Dorsolateral prefrontal cortex (tissue), 122 donors: ENCODE measurements at places on chromosomes 13 and 19.

DNA sequence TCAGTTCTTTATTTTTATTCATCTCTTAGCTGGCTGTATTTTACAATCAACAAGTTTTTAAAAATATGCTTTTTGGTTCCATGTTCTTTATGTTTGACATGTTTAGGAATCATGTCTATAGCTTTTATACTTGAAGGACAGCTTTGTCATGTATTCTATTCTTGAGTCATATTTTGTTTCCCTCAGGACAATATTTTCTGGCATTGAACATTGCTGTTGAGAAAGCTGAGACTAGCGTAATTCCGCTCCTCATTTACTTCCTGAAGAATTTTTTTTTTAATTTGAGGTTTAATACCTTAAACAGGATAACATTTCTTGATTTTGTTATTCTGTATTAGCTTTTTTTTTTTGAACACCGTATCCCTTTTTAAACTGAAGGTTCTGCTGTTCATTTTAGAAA lies 53.2 kb downstream of the RB1 start:
- DNase-seq = no peak

DNA sequence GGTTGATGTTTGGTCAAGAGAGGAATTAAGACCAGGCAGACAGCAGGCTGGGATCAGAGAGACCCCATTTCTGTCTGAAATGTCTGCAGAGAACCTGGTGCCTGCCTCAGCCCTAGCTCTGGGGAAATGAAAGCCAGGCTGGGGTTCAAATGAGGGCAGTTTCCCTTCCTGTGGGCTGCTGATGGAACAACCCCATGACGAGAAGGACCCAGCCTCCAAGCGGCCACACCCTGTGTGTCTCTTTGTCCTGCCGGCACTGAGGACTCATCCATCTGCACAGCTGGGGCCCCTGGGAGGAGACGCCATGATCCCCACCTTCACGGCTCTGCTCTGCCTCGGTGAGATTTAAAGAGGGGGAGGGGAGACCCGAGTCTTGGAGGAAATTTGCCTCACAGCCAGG lies at the start of gene LILRB4:
LILRB4 (plus strand) TSS at position 256 of the 400 bp plus-strand sequence; CDS start at position 305, 49 bp downstream.
- DNase-seq = peak; percentile 16

DNA sequence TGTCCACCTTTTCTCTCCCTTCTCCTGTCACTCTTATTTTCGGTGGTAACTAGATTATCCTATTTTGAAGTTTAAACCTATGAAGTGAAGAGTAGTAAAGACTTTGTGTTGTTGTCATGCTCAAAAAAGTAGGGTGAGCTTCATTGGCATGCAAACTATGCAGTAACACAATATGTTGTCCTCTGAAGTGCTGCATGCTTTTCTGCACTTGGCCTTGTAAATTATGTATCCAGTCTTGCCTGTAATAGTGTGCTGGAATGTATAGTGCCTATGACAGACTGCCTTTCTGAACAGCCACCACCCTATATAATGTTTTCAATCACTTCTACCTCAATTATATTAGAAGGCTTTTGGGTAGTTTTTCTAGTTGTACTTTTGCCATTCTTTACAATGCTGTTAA lies 1198.2 kb upstream of the PCDH20 start:
- no peak for DNase-seq

GRCh38 chr13:38733146-38733545 lies 46.3 kb downstream of the FREM2 start:
- no peak for DNase-seq

DNA sequence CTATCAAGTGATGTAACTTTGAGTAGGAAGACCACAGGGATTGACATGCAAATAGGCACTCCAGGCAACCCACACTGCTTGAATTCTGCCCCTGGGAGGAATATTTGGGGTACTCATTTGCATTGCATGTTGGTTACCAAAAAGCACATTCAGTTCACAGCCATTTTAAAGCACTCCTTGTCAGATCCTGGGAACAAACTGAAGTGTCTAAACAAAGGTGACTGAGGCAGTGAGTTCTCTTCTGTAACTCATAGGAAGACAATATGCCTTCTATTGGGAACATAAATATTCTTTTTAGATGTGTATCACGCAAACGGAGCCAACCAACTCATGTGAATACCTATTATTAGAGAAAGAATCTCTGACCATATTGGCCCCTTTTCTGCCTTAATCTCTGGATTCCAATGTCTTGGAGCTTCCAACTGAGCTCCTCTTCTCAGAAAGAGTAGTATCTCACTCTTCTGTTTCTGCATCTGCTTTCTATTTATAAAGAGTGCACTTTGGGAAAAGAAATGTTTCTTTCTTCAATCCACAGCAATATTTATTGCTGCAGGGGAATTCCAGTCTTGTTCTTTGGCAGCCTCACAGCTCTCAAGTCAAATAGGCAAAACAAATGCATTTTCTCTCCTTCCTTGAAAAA lies 125.7 kb upstream of the NBEA start:
- DNase-seq = no peak

- DNase-seq = no peak
Measured at GRCh38 chr19:55080121-55080967, 4.7 kb downstream of the EPS8L1 start.

GRCh38 chr19:21483589-21484170 lies 21.7 kb upstream of the ZNF429 start:
- DNase-seq = no peak

GRCh38 chr13:44153496-44153895 lies 220.1 kb upstream of the SERP2 start:
- no peak for DNase-seq

DNA sequence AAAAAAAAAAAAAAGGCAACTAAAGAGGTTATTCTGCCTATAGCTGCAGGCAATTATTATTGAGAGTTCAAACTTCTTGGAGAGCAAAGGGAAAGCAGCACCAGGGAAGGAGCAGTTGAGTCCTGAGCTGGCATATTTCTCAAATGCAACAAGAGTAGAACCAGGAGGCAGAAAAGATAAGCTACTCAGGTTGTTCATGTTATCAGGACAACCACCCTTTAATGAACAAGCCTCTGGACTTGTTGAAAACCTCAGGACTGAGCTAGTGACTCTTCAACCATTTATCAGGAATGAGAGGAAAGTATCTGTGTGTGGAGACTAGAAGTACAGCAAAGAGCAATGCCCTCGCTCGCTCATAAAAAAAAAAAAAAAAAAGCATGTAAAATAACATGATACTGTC lies 183.0 kb downstream of the KCTD12 start:
- DNase-seq = no peak

- no peak for DNase-seq
Measured at GRCh38 chr19:4284176-4284958, 5.3 kb downstream of the SHD start.

- DNase-seq = no peak
Measured at GRCh38 chr19:17025991-17026658, 485 bp downstream of the CPAMD8 start.

DNA sequence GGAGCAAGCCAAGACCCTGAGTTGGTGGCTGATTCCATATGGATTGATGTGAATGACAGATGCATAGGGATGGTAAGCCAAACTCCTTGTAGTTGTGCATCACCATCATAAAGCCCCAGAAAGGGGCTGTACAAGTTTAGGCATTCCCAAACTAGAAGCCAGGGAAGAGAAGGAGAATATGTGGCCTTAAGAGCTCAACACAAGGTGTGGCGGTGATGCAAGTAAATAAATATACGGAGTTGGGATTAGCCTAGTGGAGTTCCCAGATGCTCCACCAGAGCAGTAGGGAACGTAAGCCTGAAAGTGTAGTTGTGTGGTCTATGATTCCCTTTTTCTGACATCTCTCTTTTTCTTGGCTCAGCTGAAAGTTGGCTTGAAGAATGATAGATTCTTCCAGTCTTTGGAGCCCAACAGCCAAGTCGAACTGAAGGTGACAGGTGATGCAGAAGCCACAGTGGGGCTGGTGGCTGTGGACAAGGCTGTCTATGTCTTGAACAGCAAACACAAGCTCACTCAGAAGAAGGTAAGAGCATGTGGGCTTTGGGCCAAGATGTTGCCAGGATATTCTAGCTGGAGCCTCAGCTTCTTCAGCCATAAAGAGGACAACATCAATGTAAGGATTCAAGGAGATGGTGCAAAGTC lies 30.1 kb downstream of the RDH8 start:
- DNase-seq = no peak

GRCh38 chr13:43551897-43552456 lies 234.8 kb downstream of the ENOX1 start:
- DNase-seq = no peak

GRCh38 chr19:19405971-19406877 lies 749 bp downstream of the GATAD2A start:
- no peak for DNase-seq

DNA sequence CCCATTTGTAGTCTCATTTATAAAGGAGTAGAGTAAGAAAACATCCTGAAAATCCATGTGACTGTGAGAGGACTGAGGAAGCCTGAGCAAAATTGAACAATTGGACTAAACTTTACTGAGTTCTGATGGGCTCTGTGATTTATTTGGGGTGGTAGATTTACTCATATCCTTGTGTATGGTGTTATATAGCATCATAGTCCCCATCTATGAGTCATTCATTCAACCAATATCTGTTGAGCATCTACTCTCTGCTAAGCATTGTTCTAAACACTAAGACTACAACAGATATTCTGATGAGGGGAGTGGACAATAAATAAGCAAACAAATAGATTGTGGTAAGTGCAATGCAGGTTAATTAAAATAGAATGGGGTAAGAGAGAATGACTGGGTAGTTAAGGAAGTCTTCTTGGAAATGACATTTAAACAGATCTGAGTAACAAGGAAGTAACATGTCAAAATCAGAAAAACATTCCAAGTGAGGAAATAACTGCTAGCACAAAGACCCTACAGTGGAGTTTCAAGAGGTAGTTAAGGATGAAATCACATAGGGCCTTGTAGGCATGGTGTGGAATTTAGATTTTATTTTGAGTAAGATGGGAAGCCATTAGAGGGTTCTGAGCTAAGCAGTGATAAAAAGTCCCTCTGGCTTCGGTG lies 36.3 kb upstream of the MLNR start:
- DNase-seq = no peak

GRCh38 chr13:111187960-111188541 lies 72.9 kb downstream of the ARHGEF7 start:
- no peak for DNase-seq

DNA sequence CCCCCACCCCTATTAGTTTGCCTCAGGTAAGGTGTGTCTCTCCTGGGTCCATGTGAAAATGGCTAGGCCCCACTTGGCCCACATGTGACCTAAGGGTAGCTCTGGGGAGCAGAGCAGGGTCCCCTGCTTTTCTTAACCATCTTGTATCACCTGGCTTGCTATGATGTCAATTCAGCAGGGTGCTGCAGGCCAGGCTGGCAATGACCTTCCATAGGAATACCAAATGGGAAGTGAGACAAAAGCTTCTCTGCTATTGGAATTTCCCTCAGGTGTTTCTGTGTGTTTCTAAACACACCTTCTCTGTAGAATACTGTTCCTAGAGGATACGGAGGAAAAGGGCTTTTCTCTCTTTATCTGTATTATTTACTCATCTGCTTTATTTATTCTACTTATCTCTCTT lies 35.7 kb upstream of the DACH1 start:
- DNase-seq = no peak

GRCh38 chr13:37645181-37645740 lies 46.7 kb upstream of the POSTN start:
- no peak for DNase-seq

GRCh38 chr13:59774491-59774971 lies 389.2 kb downstream of the DIAPH3 start:
- DNase-seq = no peak

DNA sequence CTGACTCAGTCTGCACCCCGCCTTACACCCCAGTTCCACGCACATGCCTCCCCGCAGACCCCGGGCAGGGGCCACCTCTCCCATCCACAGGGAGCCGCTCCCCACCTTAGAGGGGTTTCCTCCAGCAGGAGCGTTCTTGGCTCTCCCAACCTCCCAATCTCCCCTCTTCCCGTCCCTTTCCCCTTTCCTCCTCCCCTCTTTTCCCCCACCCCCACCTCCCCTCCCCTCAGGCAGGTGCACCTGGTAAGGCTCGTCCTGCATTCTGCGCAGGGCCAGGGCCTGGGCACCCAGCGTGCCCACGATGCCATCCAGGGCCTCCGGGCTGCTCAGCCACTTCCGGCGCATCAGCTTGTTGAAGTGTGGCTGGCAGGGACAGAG lies 27.3 kb downstream of the EXOC3L2 start:
- no peak for DNase-seq

DNA sequence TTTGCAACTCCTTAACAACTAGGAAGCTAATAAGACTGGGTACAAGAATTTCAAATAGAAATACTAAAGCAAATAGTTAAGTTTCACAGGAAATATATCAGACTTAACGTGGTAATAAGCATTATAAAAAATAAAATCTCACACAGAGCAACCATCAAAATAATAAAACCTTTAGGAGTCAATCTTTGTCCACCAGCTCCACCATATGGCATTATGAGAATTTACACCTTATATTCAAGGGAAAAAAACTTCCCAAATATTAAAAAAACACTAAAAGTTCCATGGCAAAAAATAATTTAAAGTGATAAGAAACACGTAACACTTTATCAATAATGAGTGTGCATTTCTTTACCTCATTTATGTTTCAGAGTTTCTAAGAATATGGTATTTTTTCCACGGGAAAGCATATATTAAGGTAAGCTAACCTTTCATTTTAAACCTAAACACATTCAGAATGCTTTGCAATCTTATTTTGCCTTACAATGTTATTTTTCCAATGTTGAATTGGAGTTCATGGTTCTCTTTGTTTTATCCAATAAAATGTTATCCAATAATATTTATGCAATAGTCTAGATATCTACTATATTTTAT lies 423.2 kb upstream of the SGCG start:
- no peak for DNase-seq

- no peak for DNase-seq
Measured at GRCh38 chr13:85298387-85298924, 500.8 kb downstream of the SLITRK6 start.

DNA sequence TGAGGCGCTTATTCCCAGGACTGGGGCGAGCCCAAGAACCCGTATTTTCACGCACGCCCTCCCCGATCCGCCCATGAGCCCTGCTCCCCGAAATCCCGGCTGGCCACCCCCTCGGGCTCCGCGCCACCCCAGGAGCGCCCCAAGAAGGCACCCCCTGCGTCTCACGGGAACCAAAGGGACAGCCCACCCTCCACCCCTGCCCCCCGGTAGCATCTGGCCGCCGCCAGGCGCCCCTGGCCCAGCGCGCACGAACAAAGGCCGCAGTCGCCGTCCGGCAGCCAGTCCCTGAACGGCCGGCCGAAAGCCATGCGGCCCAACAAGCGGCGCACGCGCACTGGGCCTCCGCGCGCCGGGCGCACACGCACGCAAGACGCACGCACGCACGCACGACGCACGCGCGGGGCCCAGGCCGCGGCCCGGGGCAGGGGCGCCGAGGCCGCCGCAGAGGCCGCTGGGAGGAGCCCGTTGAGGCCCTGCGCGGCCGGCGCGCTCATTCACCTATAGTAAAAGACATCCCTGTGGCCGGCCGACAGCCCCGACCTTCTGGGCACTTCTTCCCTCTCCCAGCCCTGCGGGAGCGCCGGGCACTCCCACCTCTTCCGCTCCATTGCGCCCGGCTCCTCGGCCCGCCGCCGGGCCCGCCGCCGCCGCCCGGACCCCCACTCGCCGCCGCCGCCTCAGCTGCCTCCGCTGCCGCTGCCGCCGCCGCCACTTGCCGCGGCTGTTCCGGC lies 476 bp downstream of the MBD3 start:
- DNase-seq = peak; percentile 68

GRCh38 chr19:58305932-58306323 lies 751 bp downstream of the ERVK3-1 start:
- no peak for DNase-seq

GRCh38 chr19:49391581-49392399 lies 3.7 kb downstream of the KASH5 start:
- peak; percentile 69 for DNase-seq

- DNase-seq = no peak
Measured at GRCh38 chr13:25281935-25282332, 5.4 kb downstream of the MTMR6 start.
